ENCODE measurements at places on chromosomes 3 and 15. TPM values are rescaled to one million over a fixed set of nuclear protein-coding genes. Genes with fewer than 3 reads are reported as not detected.
A peak's percentile ranks its signal among the peaks of the same experiment; 100 is the strongest.

Gene RARRES1
- total RNA-seq, result not detected

DNA sequence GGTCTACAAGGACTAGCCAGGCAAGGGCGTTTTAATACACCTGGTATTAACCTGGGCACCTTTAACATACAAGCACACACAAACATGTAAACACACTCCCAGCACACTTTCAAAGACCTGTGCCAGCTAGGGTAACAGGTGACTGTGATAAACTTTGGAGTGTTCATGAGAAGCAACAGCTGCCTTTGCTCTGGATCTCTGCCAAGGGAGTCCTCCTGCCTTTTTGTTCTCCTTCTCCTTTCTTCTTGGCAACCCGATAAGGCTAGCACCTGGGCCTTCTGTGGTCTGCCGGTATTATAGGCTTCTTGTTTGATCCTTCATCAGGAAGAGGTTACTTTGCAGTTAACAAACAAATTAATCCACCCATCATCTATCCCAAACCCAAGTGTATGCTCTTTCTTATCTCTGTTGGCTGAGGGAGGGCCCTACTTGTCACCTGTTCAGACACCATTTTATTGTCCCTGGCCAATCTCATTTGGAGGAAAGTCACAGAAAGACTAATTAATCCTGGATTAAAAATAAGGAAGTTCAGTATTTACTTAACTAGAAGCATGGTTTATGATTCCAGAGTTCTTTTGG lies at the start of gene RETNLB:
Gene RETNLB, minus strand, starts transcription at position 7 of the 579 bp plus-strand sequence. CDS start 225 bp downstream, outside the sequence.
- no peak for DNase-seq
- no peak within 1 kb of the TSS for H3K4me3 ChIP-seq
- H3K36me3 ChIP-seq, result no peaks in the 10 kb centered on the region
- no peak within 1 kb of the TSS for H3K27ac ChIP-seq
- no peaks in the 10 kb centered on the region for H3K4me1 ChIP-seq

Gene SAMD7
- total RNA-seq, result not detected

Gene TUSC7
- not detected for total RNA-seq

- no peak overlapping the region for H3K27ac ChIP-seq
- H3K36me3 ChIP-seq, result no peaks in the 10 kb centered on the region
- no peak overlapping the region for H3K4me3 ChIP-seq
These were observed 16.6 kb upstream of the EHHADH start for GRCh38 chr3:185270262-185270955.

GRCh38 chr3:50604628-50605588 lies 6.7 kb downstream of the CISH start:
- peaks cover 53% of the 10 kb centered on the region for H3K36me3 ChIP-seq
- H3K27ac ChIP-seq, result peak overlapping the region; percentile 81
- H3K4me3 ChIP-seq, result peak overlapping the region; percentile 12
- peaks cover 93% of the 10 kb centered on the region for H3K4me1 ChIP-seq
- no peaks in the 10 kb centered on the region for H3K27me3 ChIP-seq
- DNase-seq, result no peak

- H3K27me3 ChIP-seq, result no peaks in the 10 kb centered on the region
- no peaks in the 10 kb centered on the region for H3K4me1 ChIP-seq
- DNase-seq, result peak; percentile 5
- H3K4me3 ChIP-seq, result no peak overlapping the region
- H3K36me3 ChIP-seq, result no peaks in the 10 kb centered on the region
These were observed 24.7 kb downstream of the SLC15A2 start for GRCh38 chr3:121918779-121919483.

All from CD4-positive, alpha-beta memory T cell (primary cell).